Activated CD4-positive, alpha-beta memory T cell treated with anti-CD3 and anti-CD28 coated beads, Interleukin-2, amount 10 ng/mL, durations not matched to agents 7 days and 5 days (primary cell): ENCODE measurements at places on chromosomes 2 and 18. TPM values are rescaled to one million over a fixed set of nuclear protein-coding genes. Genes with fewer than 3 reads are reported as not detected.

The MTCL1 gene
- 0.75 TPM for total RNA-seq

The GKN1 gene
- not detected for total RNA-seq

The NEU2 gene
- not detected for total RNA-seq

The RAB12 gene
- 12.5 TPM for total RNA-seq

The GYPC gene
- 133 TPM for total RNA-seq
